K562 (cell line): ENCODE measurements at places on chromosomes 11 and 22.

DNA sequence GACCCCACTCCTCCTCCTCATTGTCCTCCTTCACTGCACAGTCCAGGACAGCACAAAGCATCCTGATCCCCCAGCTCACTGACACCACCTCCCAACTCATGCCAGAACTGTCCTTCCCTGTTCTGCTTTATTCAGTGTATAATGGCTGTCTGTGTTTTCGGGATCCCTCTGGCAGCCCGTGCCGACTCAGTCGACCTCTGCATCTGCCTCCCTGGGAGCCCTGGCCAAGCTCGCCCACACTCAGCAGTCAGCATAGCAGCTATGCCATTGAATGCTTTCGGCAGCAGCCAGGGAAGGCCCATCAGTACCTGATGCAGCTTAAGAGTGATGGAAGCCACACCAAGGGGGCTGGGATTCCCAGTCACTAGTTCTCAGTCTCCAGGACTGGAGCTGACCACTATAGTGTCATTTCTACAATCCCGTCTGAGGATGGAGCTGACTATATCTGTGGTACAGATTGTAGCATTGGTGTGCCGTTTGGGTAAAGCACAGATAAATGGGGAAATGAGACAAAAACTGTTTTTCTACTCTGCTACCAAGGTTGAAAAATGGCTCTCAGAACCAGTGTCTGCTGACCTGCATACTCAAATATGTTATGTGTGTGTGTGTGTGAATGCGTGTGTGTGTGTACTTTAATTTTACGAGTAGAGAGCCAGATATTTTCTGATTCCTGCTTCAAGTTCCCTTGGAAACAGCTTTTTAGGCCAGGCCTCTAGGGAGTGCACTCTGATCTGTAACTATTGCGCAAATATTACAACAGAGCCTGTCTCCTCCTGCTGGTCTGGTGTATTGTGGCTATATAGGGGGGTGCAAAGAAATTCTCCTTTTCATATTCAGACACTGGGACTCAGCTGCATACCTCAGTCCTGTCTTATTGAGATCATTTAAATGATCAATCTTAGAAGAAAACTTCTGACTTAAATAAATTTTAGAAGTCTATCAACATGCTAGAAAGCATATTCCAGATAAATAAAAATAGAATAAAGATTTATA is 78.8 kb upstream of the TOP3B start:
- no peak for DNase-seq

GRCh38 chr22:24389680-24390079 is 37.7 kb upstream of the ADORA2A start:
- no peak for DNase-seq

GRCh38 chr22:48135592-48135991 is 1373.1 kb downstream of the TBC1D22A start:
- no peak for DNase-seq

- DNase-seq, result no peak
These were observed 625 bp downstream of the RFPL2 start for GRCh38 chr22:32204040-32204855.

GRCh38 chr11:75867778-75868374 is 52.9 kb downstream of the UVRAG start:
- peak; percentile 66 for DNase-seq

DNA sequence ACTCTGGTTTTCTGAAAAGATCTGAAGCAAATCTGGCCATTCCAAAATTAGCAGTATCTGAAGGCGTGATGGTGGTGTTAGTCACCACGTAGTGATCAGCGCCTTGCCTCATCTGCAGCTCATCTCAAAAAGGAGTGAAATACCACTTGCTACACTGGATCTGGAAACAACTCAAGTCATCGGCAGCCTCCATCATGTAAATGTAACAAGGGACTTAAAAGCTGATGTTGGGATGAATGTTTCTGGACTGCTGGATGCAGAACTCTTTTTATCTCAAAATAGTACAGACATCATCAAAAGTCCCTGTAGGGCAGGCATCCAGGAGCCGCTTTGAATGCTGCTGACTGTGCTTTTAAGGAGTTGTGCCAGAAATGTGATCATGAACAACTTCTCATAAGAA is 14.1 kb upstream of the APLP2 start:
- no peak for DNase-seq

DNA sequence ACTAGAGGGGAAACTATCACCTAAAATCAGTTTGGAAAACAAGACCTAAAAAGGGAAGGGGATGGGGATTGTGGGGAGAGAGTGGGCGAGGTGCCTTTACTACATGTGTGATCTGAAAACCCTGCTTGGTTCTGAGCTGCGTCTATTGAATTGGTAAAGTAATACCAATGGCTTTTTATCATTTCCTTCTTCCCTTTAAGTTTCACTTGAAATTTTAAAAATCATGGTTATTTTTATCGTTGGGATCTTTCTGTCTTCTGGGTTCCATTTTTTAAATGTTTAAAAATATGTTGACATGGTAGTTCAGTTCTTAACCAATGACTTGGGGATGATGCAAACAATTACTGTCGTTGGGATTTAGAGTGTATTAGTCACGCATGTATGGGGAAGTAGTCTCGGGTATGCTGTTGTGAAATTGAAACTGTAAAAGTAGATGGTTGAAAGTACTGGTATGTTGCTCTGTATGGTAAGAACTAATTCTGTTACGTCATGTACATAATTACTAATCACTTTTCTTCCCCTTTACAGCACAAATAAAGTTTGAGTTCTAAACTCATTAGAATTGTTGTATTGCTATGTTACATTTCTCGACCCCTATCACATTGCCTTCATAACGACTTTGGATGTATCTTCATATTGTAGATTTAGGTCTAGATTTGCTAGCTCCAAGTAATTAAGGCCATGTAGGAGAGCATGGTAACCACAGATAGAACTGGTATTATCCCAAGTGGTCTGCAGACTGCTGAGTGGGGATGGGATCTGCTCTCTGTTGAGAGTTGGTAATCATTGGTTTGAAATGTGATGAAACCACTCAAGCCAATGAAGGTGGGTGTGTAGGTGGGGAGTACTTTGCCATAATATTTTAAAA is 3.6 kb downstream of the NEAT1 start:
- DNase-seq, result no peak

DNA sequence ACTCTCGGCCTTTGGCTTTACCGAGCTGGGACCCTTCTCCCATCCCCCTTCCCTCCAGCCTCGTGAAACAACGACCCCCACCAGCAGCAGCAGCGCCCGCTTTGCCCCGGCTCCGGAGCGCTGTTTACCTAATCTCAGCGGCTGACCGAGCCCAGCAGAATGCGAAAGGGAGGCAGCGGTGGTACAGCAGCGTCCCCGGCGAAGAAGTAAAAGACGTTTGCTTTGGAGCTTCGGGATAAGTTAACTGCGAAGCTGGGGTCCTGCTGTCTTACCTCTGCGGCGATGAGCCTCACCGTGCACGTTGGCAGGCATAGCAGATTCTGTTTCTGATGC is 2.0 kb upstream of the LARGE1 start:
- no peak for DNase-seq

GRCh38 chr11:117144477-117145392 is 648 bp downstream of the PAFAH1B2 start:
- DNase-seq, result peak; percentile 49

- DNase-seq, result peak; percentile 52
These were observed 1.2 kb upstream of the ATF4 start for GRCh38 chr22:39518996-39519680.

DNA sequence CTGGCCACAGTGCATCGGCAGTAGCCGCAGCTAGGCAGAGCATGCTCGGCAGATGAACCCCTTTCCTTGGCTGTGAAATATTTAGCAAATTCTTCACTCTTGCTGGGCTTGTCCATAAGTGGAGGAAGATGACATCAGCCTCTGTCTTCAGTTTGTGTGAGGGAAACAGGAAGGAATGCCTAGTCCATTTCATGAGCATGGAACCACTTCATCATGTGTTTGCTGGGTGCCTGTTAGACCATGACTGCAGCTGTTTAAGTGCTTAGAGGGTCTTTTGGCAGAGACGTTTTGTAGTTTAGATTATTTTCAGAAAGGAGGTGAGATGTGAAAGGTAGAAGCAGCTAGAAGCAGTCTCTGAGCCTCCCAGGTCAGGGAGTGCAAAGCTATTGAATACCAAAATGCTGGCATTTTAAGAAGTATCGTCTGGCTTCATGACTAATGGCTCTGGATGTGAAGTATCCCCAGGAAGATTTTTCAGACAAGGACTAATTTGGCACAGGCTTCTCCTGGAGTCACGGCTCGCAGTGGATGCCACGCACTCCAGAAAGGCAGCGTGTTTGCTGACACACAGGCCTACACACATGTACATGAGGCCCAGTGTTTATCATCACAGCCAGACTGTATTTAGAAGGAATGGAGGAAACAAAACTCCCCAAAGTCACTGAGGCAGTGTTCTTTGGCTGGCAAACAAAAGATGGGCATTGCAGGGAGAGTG is 43.1 kb upstream of the GRAMD1B start:
- no peak for DNase-seq

DNA sequence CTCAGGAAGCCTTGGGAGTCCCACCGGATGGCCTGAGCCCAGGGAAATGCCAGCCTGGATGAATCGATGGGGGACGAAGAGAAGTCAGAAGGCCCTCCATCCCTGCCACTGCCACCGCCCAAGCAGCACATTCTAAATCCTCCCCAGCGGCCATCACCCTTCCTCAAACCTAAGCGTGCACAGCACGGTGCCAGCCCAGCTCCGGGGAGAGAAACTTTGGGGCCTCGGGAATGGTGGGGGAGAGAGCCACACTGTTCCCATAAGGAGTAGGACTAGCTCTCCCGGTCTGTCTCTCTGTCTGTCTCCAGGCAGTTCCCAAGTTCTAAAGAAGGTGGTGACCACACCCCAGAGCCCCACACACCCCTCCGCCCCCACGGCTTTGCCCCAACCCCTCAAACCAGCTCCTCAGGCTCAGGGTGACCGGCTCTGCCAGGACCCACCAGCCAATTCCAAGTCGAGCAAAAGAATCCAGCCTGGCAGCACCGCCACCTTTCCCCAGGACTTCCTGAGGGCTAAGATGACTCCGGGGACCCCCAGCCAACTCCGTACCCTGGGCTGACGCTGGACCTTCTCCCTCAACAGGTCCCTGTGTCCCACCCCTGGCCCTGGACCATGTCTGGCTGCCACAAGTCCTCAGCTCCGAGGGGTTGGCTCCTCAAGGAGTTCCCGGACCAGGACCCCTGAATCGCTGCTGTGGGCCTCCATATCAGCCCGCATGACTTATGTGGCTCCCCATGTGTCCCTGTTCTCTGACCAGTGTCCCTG is 2.7 kb downstream of the AHNAK start:
- no peak for DNase-seq

DNA sequence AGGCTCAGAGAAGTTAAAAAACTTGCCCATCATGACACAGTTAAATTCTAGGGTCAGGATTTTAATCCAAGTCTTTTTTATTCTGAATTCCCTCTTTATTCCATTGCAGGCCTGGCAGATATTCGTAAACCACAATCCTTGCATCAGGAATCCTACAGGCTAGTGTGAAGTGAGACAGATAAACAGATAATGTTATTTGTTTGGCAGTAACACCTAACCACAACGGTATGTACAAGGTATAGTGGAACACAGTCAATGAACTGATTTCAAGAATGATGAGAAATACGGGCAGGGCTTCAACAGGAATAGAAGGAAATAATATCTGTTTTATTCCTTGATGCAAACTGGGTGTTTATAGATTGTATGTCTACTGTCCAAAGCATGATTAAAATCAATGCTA is 32.0 kb upstream of the NARS2 start:
- DNase-seq, result no peak

GRCh38 chr11:108618529-108618928 is 25.0 kb upstream of the EXPH5 start:
- no peak for DNase-seq

DNA sequence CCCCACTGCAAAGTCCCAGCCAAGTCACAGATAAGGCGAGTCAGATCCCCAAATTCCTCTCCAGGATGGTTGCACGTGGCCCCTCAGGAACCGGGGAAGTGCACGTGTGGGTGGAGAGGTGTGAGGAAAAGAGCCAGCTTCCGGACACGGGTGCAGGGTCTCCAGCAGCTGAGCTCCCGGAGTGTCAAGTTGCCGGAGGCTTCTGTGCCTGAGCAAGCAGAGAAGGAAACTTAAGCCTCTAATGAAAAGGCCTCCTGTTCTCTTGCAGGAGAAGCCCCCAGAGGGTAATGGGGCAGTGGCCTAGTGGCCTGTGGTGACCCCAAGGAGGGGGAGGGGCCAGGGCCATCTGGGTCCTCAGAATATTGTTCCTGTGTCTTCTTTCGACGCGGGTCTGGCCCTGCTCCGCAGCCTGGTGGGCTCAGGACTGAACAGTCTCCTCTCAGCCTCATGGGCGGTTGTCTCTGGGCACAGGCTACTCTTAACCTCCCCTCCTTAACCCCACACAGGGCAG is 147.9 kb downstream of the FEZ1 start:
- DNase-seq, result no peak

DNA sequence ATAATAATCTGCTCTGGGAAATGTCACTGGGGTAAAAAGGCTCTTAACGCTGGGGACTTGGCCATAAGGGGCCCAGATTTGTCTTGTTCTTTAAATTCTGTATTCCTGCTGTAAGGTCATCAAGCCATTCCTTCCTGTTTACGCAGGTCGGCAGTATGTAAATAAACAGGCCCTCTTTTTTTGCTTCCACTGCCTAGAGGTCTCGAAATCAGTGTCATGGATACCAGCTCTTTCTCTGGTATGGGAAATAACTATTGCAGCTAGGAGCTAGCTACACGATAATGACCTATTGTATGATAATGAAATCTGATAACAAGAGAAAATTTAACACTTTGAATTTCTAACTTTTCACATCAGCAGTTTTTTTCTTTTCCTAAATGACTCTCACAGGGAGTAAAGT is 209.2 kb upstream of the NARS2 start:
- DNase-seq, result no peak

GRCh38 chr11:78612721-78613377 is 38.2 kb upstream of the NARS2 start:
- DNase-seq, result no peak

GRCh38 chr11:24249921-24250320 is 246.9 kb upstream of the LUZP2 start:
- DNase-seq, result no peak

DNA sequence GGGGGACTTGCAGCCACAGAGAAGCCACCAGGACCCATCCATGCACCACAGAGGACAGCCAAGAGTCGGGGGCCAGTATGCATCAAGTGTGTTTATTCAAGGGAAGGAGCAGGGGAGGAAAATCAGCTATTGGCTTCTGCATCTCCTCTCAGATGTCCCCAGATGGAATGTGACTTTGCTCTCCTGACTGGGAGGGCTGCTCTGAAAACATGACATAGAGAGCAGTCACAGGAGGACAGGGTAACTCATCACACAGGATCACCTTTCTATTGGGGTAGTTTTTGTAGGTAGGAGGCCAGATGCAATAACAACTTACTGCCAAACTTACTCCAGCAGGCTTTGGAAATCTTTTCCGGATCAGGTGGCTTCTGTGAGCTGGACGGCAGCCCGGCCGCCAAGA is 121.0 kb upstream of the OPCML start:
- DNase-seq, result no peak

GRCh38 chr11:24171869-24172268 is 325.0 kb upstream of the LUZP2 start:
- no peak for DNase-seq

DNA sequence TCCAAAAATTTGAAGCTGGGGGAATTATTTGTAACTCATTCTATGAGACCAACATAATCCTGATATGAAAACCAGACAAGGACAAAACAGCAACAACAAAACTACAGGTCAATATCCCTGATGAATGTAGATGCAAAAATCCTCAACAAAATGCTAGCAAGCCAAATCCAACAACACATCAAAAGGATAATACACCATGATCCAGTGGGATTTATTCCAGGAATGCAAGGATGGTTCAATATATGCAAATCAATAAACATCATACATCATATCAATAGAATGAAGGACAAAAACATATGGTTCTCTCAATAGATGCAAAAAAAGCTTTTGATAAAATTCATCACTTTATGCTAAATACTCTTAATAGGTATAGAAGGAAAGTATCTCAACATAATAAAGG is 19.4 kb upstream of the USP2 start:
- DNase-seq, result no peak
